Iris pigment epithelial cell (primary cell): ENCODE measurements at places on chromosomes 11 and 22.

GRCh38 chr11:65927904-65928397 lies 8.7 kb downstream of the DRAP1 start:
- DNase-seq, result peak; percentile 31

DNA sequence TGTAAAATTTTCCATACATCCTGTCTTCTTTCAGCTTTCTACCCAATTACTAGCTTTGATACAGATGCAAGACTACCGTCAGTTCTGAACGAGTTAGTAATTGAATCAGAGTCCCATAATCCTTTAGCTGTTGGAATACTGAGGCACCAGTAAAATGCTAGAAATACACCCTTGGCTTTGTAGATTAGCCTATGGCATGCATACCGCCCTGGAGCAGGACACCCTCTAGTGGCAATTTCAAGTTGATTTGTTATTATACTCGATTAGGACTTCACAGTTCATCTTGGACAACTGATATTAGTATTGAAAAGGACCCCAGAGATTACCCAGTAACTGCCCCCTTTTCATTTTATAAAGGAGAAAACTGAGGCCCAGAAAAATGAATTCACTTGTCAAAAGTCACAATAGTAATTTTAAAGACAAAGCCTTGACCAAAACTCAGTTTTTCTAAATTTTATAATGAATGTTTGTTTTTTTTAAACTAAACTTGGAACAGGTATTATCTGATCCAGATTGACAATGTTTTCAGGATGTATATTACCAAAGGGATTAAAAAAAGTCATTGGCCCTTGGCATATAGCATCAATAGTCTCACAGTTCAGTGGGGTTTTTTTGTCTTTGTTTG lies 72.6 kb downstream of the HIPK3 start:
- peak; percentile 73 for DNase-seq

GRCh38 chr11:76678321-76678720 lies 7.8 kb upstream of the LRRC32 start:
- no peak for DNase-seq

- no peak for DNase-seq
Measured at GRCh38 chr11:62030071-62030684, 62.7 kb upstream of the FTH1 start.

DNA sequence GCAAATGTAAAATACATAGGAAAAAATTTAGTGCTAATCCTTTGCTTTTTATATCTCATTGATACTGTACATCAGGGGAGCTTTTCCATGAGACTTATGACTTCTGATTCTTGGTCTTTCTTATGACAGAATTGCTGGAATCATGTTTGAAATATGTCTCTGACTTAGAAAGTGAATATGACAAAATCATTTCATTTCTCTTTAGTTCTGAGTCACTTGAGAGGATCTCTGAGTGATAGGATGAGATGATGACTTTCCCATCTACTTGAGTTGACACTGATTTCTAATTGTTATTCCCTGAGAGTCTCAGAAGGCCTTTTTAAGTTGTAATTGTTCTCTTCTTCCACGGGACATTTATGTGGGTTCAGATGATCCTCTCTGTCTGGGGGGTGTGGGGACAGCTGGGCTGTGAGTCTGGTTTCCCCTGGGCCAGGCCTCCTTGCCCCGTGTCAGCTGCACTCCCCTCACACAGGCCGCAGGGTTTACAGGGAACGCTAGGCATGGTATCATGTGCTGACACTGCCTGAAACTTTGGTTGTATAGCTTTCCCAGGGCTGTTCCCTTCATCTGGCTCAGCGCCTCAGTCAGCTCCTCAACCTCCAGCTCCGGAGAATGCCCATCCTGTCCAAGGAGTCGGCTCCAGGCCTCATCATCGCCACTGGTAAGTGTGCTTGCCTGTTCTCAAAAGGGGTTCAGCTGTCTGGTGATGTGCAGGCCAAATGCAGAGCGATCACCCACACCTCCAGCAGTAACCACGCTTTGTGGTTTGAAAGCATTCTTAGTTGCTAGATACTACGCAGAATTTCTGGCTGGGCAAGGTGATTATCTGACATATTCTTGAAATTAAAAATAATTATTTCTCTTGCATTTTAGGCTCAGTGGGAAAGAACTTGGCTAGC lies 69.5 kb upstream of the SORL1-AS1 start:
- no peak for DNase-seq

- peak; percentile 91 for DNase-seq
Measured at GRCh38 chr11:75563978-75564552, 2.0 kb downstream of the SERPINH1 start.
